ENCODE measurements at places on chromosomes 2 and 18.

DNA sequence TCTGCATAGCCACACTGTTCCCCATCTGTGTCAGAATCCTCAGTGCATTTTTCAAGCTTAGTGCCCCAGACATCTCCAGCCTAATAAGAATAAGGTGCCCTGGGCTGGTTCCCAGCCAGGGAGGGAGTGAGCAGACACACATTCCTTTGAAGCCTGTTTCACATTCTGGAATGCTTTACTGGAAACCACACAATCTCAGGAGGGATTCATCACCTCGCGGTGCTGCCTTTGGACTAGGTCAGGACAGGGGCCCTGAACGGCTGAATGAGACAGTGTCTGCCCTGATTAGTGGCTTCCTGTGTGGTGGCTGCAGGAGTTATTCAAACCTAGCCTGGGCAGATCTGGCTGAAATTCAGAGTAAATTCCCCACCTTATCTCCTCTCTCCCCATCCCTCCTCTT lies 108.0 kb upstream of the LDAH start:
- no peak overlapping the region for H3K27ac ChIP-seq
- no peak overlapping the region for H3K4me3 ChIP-seq
- no peaks in the 10 kb centered on the region for H3K27me3 ChIP-seq
- no peaks in the 10 kb centered on the region for H3K4me1 ChIP-seq
- no peaks in the 10 kb centered on the region for H3K36me3 ChIP-seq

- H3K36me3 ChIP-seq: no peaks in the 10 kb centered on the region
- H3K4me3 ChIP-seq: no peak overlapping the region
- H3K27me3 ChIP-seq: no peaks in the 10 kb centered on the region
- H3K4me1 ChIP-seq: no peaks in the 10 kb centered on the region
Measured at GRCh38 chr18:34901299-34901698, 139.9 kb upstream of the MAPRE2 start.

DNA sequence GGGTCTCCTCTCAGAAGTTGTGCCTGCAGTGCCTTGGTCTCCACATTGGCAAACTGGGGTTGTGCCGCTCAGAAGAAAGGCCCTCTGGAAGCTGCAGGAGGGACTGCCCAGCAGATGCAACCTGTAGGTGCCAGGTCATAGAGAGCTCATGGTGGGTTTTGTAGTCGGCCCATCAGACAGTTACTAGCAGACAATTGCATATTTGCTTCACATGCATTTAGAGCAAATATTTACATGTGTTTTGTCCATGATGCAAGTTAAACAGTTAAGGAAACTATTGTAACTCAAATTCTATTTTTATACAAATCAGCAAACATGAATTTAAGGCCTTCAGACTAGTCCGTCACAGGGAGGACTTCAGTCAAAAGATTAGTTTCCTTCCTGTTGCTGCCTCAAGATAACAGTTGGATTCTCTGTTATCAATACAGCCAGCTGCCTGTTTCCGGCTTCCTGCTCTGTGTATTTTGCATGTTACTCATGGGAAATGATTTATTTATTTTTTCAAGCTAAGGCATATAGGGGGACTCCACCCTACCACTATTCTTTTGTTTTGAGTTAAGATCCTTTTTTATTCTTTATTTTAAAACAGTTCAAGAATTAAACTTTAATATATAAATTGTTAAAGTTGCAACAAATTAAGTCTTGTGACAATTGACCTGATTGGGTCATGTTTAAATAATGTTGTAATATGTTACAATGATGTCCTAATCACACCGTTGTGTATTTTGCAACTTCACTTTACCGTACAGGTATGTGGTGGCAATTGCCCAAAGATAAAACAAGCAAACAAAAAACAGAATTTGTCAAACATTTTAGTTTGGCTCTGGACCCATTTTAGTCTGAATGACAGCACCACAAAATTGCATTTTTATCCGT lies 133.5 kb downstream of the SPTBN1 start:
- H3K4me1 ChIP-seq: peaks cover 7% of the 10 kb centered on the region
- H3K36me3 ChIP-seq: peaks cover 9% of the 10 kb centered on the region
- DNase-seq: no peak
- H3K27me3 ChIP-seq: no peaks in the 10 kb centered on the region
- no peak overlapping the region for H3K4me3 ChIP-seq

- H3K36me3 ChIP-seq: no peaks in the 10 kb centered on the region
- H3K27me3 ChIP-seq: no peaks in the 10 kb centered on the region
Measured at GRCh38 chr18:55453186-55453585, 134.8 kb downstream of the TCF4 start.

Data from MM.1S (cell line).